Muscle of leg (tissue), 16 donors: ENCODE measurements at places on chromosomes 5 and 9. TPM values are rescaled to one million over a fixed set of nuclear protein-coding genes. Genes with fewer than 3 reads are reported as not detected.

Gene PCDHA7
- 0.13 TPM for total RNA-seq

Gene PKN3
- 2.9 TPM for total RNA-seq

Gene TMED7
- total RNA-seq: 52.9 TPM

Gene SARDH
- total RNA-seq: 6.3 TPM

Gene DNAH5
- total RNA-seq: 1.7 TPM

Gene ARL14EPL
- 0.09 TPM for total RNA-seq

Gene MELK
- 8.9 TPM for total RNA-seq
